ENCODE measurements at places on chromosomes 6 and 20.

DNA sequence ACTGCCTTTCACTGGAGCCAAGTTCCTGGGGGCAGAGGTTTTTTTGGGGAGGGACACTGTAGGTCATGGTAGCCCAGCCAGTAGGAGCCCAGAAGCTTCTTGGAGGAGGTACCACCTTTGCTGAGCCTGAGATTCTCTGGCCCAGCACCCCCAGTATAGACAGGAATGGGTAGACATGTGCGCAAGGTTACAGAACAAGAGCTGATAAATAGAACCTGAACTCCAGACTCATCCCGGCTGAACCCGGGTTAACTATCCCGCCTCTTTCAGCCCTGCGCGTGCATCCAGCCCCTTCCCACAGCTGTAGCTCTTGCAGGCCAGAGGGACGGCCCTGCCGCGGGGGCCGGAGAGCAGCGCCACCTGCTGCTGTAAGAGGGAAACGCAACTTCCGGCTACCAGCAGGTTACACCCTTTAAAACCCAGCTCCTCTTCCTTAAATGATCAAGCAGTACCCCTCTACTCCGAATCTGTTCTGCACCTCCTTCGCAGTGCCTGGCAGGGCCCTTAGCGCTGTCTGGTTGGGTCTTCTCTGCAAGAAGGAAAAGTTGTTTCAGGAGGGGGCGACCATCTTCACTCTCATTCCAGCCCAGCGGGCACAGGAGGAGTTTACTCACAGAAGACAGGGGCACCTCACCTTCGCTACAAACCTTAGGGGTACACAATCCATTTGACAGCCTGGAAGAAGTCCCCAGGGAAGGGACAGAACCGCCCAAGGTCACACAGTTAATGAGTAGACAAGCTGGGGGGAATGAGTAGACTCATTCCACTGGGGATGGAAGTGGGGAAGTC lies 7.5 kb downstream of the SRXN1 start:
- no peak for DNase-seq

DNA sequence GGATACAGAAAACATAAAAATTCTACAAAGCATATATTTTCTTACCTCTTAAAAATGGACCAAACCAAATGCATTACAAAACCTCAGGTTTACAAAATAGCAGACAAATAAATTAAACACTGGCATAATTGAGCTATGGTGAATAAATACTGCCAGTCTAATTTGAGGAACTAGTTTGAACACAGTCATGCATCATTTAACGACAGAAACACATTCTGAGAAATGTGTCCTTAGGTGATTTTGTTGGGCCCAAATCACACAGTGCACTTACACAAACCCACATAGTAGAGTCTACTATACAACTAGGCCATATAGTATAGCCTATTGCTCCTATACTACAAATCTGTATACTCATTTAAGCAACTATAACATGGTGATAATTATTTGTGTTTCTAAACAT lies 215.6 kb downstream of the FOXC1 start:
- no peak for DNase-seq

- no peak for DNase-seq
Observed at GRCh38 chr6:84739866-84740208, 24.6 kb downstream of the TBX18 start.

GRCh38 chr6:109052852-109053251 lies 41.8 kb downstream of the SESN1 start:
- DNase-seq: no peak

- DNase-seq: no peak
Observed at GRCh38 chr20:41645372-41645771, 27.2 kb upstream of the CHD6 start.

DNA sequence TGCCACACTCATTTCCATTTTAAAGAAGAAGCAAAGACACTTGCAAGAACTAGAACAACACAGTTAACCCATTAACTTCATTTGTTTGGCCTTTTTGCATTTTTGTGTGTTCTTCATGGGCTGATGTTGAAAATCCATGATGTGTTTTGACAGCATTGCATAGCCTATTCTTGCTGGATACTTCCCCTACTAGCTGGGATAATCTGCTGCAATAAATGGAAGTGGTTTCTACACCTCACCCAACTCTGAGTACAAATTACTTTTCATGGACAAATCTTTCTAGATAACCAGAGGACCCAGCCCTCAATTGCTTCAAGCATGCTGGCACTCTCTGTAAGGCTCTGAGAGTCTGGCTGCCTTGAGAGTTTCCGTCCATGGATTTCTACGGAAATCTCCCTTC lies 26.5 kb downstream of the CST9L start:
- DNase-seq: no peak

- DNase-seq: no peak
Observed at GRCh38 chr6:92690997-92691599, 728.3 kb downstream of the EPHA7 start.

DNA sequence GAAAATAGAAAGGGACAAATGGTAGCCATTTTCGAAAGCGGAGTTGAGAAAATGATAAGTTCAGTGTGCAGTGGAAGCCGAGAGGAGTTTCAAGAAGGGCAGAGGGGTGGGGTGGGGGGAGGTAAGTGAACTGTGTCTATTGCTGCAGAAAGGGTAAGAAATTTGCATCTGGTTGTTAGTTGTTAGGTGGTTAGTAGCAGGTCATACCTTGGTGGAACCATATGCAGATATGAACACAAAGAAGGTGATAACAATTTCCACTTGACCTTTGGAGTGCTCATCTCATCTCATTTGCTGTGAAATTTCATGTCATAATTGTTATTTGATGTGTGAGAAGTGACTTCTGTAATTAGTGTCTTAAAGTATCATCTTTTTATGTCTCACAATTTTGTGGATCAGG lies 288.2 kb downstream of the QKI start:
- no peak for DNase-seq
